ENCODE measurements at places on chromosomes 4 and X.
A peak's percentile ranks its signal among the peaks of the same experiment; 100 is the strongest.

DNA sequence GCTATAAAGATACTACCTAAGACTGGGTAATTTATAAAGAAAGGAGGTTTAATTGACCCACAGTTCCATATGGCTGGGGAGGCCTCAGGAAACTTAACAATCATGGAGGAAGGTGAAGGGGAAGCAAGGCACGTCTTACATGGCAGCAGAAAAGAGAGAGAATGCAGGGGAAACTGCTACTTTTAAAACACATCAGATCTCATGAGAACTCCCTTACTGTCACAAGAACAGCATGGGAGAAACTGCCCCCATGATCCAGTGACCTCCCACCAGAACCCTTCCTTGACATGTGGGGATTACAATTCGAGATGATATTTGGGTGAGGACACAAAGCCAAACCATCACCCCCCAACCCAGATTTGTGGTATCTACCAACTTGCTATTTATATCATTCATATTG is 13.9 kb downstream of the TEX13C start:
- no peak for DNase-seq

GRCh38 chr4:169791527-169792156 is 33.9 kb upstream of the HPF1 start:
- DNase-seq, result no peak

DNA sequence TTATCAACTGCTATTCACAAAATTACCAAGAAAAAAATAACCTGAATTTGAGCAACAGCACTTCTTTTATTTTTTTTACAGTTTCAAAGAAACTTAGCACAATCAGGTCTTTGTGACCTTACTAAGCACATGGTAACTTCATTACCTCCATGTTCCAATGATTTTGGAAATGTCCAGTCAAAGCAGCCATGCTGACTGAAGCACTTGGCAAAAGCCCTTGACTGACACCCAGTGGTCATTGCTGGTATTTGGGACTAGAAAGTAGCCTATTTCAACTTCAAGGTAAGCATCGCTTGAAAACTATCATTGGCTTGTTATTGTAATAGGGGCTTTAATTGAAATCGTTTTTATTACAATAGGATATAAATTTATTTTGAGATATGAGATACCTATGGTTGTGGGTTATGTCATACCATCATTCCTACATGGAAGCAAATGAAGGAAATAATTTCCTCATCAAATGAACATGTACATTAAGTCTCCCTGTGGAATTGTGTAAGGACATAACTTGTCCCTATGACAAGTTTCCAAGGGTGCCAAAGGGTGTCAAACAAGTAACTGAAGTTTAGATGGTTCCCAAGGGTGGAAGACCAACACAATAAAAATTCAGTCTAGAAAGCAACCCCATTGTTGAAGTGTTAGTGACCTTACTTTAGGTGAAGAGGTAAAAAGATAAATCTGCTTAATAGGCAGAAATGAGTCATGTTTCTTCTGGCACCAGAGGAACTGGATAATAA is 15.2 kb upstream of the ANXA10 start:
- no peak for DNase-seq

DNA sequence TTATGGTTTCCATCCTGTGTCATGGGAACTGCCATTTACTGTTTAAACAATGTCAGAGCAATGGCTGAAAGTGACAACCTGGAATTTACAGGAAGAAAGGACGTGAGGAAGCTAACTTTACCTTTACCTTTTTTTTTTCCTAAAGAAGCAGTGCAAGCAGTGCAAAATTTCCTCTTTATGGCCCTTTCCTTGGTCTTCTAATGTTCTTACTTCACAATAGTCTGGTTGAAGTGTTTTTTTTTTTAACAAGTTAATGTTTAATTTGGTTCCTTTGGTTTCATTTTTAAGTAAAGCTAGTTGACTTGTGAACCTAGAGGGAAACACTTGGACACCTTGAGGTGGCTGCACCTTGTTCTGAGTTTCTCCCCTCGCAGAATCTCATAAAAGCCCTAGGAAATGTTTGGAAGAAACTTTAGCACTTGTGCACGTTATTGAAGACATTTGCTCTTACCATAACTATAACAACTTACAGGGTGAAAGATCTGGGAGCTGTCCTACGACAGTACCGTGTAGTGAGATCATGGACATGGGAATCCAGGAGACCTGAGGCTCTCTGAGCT is 1.8 kb downstream of the SGMS2 start:
- no peak for DNase-seq

- DNase-seq, result no peak
Measured at GRCh38 chr4:3387943-3388361, 53.8 kb upstream of the HGFAC start.

GRCh38 chr4:77354550-77354949 is 197.5 kb downstream of the CCNG2 start:
- no peak for DNase-seq

DNA sequence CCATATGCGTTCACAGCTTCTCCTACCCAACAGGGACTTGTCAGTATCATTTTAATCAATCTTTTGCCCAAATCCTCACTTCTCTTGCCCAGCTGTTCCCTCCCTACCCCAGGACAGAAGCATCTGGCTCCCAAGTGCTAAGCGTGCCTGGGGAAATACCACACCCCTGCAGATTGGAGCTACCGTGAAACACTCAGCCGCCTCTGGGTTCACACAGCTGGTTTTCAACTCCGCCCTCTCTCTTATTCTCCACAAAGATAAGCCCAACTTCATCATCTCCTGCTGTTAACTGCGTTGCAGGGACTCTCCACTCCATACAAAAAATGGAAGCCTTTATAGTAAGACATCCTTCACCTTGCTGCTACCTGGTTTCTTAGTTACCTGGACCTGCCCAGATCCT is 147.3 kb upstream of the FTHL17 start:
- DNase-seq, result no peak

DNA sequence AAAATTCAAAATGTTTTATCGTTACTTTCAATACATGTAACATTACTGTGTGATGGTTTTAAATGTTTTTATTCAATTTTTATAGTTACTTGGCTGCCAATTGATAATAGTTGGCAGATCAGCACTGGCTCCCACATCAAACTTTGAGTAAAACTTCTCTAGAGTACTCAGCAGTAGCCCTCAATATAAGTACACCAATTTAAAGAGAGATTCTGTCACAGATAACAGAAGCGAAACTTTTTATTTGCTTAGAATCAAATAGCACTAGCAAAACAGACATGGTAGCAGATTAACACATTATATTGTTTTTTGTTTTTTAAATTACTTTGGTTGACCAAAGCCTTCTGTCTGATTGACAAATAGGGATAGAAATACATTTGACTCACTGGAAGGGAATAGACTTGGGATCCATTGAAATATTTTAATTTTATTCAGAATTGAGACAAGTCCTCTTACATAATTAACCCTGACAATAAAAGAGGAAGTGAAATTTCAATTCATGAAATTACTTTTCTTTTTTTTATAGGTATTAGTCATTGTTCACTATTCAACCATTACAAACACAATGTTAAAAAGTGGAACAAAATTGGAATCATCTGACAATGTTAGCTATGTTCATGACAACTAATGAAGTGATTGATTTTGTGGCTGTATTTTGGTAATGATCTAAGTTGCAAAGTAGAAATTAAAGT is 554.9 kb downstream of the KLHL4 start:
- DNase-seq, result no peak

DNA sequence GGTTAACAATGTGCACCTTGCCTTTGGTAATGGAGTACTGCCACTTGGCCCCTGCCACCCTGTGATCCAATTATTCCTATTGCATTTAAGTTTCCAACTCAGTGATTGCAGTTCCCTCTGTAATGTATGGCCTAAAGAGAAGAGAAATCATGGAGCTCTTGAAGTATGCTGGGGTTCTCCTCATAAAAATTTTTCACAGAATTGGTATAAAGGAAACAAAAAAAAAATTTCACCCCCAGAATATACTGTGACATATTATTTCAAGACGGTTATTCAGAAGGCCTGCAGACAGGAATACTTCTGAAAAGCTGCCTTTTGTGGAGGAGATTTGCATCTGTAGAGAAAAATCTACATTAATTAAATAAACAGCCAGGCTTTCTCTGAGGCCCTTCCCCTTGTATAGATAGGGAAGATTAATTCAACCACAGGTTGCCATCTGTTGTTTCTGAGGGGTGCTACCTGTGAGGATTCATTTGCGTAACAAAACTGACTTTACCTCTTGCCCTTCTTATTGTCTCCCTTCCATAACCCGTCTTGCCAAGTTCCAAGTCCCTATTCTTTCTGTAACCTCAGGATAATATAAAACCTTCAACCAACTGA is 94.8 kb upstream of the LANCL3 start:
- DNase-seq, result no peak

GRCh38 chr4:15233264-15233597 is 194.6 kb upstream of the C1QTNF7 start:
- no peak for DNase-seq

GRCh38 chr4:183118585-183118984 is 19.5 kb downstream of the WWC2 start:
- no peak for DNase-seq

DNA sequence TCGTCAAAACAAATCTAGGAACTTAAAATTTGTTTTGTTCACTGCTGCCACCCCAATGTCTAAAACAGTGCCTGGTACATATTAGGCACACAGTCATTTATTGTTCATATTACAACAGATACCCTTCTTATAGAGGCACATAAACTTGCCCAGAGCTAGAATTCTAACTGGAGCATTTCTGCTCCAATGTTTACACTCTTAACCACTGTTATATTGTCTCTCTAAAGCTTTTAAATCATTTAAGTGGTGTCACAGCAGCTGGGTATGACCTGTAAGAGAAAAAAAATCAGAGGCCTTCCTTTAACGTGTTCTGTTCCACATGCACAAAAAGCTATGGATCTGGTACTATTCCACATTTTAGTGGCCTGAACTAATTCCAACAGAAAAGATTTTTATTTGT is 3.0 kb downstream of the UBE2D3 start:
- DNase-seq, result no peak

DNA sequence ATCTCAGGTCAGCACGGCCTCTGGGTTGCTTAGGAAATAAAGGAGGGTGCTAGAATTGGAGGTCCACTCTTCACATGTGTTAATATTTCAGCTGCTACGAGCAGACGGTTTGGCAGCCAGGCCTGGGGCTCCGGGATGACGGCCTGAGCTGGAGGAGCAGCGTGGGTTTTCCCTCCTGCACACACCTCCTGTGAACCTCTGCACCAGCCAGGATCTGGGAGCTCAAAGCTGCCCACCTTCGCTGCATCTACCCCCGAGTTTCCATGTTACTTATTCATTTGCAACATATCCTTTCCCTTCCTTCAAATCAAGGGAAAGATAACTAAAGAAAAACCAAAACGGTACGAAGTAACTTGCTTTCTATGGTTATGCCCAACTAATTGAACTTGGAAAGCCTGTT is 13.6 kb downstream of the STOX2 start:
- no peak for DNase-seq

GRCh38 chrX:15202454-15203177 is 67.3 kb downstream of the ASB9 start:
- DNase-seq, result no peak

DNA sequence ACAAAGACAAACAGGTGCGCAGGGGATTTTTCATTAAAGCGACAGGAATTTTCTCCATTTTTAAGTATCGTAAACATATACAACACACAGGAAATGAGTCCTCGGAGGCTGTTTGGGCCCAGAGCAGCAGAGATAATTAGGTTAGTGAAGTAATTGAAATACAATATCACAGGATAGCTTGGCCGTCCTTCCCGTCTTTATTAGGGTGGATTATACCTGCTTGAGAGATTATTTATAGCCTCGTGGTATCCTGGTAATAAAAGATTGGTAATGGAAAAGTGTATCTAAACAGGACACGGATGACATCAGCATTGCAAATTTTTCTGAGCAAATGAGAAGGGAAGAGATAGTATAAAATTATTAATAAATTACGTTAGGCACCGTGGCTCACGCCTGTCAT is 68.2 kb downstream of the CRLF2 start:
- DNase-seq, result peak; percentile 6

DNA sequence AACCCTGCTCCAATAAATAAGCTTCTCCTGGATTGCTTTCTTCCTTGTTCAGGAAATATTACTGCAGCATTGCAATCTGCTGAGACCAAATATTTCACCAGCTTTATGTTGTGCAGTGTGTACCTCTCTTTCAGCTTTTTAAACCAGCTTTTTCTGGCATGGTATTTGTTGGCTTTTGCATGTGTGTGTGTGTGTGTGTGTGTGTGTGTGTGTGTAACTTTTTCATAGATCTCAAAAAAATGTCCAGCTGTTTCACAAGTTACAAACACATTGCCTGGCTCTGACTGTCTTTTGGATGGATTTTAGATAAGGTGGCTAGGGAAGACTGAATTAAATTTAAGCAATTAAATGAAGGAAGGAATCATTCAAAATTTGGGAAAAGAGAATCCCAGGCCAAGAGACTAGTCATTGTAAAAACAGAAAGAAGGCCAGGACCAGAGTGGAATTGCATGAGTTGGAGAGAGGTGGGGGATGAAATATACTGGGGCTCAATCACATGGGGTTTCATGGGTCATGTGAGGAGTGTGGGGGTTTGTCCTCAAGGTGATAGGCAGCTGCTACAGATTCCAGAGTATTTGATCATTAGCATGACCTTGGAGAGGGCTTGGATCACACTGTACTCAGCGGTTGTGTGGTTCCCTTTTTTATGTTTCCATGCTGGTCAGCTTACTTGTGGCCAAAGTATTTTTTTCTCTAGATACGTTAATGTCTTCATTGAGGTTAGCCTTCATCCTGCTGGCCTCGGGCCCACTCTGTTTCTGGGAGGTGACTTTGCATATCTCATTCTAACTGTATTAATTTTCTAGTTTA is 357.7 kb upstream of the BOD1L1 start:
- DNase-seq, result no peak

DNA sequence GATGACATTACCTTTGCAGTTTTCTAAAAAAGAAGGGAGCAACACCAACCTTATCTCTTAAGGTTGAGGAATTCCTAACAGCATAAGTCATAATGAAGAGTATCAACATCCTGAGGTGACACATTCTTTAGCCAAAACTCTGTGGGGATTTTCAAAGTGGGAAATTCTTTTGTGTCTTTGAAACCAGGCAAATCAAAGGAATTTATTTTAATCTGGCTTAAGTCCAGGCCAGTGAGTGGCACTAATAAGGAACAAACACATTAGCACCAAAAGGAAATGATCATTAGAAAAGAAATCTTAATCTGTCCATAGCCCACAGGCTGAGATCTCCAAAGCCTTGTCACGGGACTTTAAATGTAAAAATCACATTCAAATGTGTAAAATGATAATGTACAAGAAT is 110.1 kb downstream of the LARP7 start:
- DNase-seq, result no peak

- DNase-seq, result no peak
Measured at GRCh38 chr4:87962398-87963146, 12.9 kb upstream of the SPP1 start.

DNA sequence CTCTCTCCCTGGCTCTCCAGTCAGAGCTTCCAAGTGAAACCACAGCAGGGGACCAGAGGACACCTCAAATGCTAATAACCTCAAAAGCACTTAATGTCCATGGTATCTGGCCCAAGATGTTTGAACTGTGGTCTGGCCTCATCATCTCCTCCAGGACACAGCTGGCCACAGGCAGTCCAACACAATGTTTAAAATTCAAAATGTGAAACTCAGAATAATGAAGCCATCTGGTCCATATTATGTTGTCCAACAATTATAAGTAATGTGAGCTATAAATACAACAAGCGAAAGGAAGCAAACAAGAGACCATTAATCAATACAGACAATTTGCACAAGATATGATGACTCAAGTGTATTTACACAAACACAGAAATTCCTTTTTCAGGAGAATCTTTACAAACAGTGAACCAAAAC is 90.7 kb upstream of the S100G start:
- no peak for DNase-seq
